ENCODE measurements at places on chromosomes 1 and 21.

DNA sequence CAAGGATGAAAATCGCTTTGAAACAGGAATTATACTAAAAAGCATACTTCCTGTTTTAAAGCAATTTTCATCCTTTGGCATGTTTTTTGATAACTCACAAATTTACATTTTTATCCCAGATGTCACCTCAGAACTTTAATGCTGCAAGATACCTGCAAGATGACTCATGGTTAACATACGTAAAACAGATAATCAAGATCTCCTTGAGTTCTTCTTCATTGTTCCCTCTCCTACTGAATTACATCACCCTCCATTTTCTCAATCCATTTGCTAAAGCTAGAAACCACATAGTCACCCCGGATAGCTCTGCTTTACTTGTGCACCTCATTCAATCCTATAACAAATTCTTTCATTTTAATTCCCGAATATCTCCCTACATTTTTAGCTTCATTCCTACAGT, 1114.2 kb downstream of the PLA2G4A start:
- no peak for DNase-seq

DNA sequence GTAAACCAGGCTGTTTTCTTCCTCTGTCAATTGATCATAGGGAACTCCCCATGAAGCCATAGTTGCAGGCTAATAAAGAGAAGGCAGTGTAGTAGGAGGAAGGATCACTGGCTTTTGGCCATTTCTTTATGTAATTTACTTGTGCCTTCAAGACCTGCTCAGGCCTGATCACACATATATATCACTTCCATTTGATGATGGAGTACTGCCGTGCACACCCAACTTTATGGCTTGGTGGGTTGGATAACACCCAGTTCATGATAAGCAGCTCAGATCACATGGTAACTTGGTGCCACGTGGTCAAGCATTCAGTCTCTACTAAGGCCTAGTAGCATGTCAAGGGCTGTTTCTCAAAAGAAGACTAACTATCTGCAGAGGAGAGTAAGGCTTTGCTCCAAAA, 4.1 kb downstream of the MROH9 start:
- no peak for DNase-seq

- DNase-seq, result no peak
Measured at GRCh38 chr21:22191581-22191980, 1193.4 kb downstream of the NCAM2 start.

DNA sequence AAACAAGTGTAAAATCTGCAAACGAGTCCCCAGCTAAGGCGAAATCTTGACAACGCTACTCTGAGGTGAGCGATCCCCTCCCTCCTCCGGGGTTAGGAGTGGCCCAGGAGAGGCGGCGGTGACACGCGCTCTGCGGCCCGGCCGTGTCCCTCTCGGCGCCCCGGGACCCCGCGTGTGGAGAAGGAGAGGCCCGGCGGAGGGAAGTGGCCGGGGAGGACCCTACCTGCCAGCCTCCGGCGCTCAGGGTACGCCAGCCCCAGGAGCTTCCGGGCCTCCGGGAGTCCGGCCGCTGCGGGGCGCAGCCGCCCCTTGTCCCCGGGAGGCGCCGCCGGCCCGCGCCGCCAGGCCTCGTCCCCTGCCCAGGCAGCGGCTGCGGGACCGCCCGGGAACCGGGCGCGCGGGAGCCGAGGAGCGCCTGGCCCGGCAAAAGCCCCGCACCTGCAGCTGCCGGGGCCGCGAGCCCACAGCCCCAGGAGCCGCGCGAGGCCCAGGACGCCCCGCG, 543 bp downstream of the ABCB10 start:
- DNase-seq, result no peak

DNA sequence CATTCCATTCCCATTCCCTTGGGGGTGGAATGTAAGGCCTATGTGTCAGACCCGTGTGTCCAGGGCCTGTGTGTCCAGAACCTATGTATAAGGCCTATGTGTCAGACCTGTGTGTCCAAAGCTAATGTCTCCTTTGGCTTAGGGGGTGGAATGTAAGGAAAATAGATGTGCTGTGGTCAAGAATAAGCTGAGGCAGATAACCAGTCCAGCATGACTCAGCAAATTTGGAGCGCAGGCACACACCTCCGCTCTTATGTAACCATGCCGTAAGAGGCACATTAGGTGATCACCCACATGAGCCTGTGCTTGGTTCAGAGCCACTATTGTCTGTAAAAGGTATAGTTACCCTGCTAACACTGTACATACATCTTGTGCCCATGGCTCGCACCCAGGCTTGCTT, 150.8 kb upstream of the SGIP1 start:
- peak; percentile 13 for DNase-seq

GRCh38 chr1:169466259-169467230, 19.2 kb downstream of the SLC19A2 start:
- peak; percentile 42 for DNase-seq

DNA sequence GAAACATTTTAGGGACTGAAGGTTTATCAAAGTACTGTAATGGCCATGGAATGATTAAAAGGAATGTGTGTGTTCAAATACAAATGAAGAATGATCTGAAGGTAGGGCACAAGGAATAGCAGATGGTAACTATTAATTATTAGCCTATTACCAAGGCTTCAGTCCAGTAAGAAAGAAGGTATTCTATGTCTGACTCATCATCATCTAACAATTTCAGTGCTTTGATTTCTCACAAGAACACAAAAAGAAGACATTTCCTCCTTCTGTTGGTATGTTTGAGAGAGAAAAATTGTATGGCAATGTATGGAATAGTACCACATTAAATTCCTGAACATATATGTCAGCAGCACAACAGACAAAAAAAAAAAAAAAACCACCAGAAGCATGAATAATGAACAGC, 57.5 kb downstream of the TYW3 start:
- DNase-seq, result no peak

DNA sequence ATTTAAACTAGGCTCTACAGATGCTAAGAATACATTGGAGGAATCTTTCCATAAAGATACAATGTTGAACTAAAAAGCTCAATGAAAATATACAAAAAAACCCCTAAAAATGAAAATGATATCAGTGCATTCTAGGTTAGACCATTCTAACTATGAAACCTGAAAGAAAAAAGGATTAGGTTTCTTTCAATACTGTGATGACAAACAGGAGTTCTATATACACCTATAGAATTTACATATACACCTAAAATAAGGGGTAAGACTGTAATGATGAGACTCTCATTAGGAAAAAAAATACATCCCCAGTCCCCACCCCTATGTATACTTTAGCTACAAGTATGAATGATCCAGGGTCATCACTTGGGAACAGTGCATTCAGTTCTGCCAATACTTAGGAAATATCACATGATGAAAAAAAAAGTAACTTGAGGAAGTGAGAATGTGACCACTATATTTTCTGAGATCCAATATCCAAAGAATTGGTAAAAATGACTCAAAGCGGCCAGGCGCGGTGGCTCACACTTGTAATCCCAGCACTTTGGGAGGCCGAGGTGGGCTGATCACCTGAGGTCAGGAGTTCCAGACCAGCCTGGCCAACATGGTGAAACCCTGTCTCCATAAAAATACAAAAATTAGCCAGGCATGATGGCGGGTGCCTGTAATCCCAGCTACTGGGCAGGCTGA, 26.3 kb downstream of the SELENOF start:
- DNase-seq, result no peak

- DNase-seq, result no peak
Measured at GRCh38 chr1:226453015-226453704, 45.3 kb upstream of the PARP1 start.

- peak; percentile 69 for DNase-seq
Measured at GRCh38 chr1:231841616-231842344, 215.2 kb downstream of the DISC1 start.

GRCh38 chr1:35587736-35588135, 14.6 kb downstream of the TFAP2E start:
- DNase-seq, result no peak

GRCh38 chr1:217620814-217621213, 10.1 kb downstream of the GPATCH2 start:
- DNase-seq, result no peak

GRCh38 chr1:67708606-67709005, 23.6 kb downstream of the GADD45A start:
- DNase-seq, result peak; percentile 86

DNA sequence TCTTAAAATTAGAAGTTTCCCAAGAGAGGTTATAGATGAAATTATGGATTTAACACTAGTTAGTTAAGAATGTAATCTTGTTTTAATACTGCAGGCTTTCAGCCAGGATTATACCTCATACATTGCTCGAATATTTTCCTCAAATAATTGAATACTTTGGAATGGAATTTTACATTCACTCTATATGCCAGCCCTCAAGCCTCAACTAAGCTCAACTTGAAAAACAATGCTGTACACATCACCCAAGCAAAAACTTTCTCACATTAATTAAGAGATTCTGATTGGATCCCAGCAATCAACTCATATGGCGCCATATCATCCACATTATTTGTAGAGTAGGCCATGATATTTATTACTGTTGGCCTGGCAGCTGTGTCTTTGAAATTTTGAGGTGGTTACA, 710.7 kb upstream of the ADAMTS5 start:
- no peak for DNase-seq

- no peak for DNase-seq
Measured at GRCh38 chr1:91857557-91858239, 28.3 kb downstream of the TGFBR3 start.

GRCh38 chr1:12666141-12666735, 22.4 kb downstream of the AADACL4 start:
- no peak for DNase-seq

- DNase-seq, result no peak
Measured at GRCh38 chr1:240506176-240506575, 105.8 kb downstream of the GREM2 start.

- peak; percentile 93 for DNase-seq
Measured at GRCh38 chr1:22831729-22832413, 121.2 kb downstream of the EPHB2 start.

GRCh38 chr1:46798810-46799209, at the start of gene CYP4B1:
Gene CYP4B1, plus strand, starts transcription at chr1:46799046. Its CDS starts 36 bp downstream, at chr1:46799082.
- no peak for DNase-seq

DNA sequence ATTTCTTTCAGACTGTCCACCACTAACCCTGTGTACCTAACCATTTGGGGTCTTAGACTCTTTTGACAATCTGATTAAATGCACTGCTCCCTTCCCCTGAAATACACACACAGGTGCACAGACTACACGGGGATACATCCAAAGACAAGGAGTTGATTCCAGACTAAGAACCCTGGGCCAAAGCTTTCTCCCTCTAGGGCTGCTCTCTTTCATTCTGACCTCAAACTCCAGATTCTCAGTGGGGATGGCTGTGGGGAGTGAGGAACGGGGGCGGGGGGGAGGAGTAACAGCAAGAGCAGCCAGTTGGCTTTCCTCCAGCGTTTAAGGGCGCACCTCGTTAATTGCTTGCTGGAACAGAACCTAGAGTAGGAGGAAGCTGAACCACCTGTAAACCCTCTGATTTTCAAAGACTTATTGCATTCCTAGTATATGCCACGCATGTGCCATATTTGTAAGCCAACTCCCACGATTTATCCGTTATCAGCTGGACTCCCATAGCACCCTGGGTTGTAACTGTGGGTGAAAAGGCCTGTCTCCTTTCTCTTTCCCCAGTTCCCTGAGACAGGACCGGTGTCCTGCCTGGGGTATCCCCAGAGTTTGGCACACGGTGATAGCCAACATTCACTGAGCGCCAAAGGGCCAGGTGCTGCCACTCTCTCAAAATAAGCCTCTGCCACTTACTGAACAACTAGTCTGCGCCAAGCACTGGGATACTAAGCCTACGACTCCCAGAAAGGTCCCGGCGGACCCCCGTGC, 920 bp downstream of the MTHFR start:
- DNase-seq, result peak; percentile 44

DNA sequence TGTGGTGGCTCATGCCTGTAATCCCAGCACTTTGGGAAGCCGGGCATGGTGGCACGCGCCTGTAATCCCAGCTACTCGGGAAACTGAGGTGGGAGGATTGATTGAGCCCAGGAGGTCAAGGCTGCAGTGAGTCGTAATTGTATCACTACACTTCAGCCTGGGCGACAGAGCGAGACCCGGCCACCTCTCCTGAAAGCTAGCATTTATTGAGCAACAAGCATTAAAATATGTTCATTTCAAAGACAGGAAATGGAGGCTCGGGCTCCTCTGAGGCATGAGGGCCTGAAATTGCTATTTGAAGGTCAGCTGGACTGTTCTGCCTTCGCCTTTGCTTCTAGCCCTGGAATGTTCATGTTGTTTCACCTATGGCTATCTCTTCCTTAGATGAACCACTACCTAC, 34.5 kb downstream of the SPATA21 start:
- no peak for DNase-seq

- DNase-seq, result no peak
Measured at GRCh38 chr1:6071219-6071618, 25.5 kb downstream of the KCNAB2 start.

DNA sequence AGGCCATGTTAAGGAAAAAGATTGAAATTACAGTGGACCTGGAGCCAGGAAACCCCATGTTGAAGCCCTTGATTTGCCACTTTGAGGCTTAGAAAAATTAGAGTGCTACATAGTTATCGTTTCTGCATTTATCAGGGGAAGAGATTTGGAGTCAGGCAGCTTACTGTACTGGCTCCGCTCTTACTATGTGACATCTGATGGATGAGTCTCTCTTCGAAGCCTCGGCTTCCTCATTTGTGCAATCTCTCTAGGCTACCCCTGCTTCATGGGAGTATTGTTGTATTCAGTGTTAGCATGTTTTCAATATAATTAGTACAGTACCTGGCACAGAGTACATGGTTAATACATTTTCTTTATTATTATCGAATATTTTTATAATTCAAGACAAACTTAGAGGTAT, 480.4 kb upstream of the USP24 start:
- no peak for DNase-seq

DNA sequence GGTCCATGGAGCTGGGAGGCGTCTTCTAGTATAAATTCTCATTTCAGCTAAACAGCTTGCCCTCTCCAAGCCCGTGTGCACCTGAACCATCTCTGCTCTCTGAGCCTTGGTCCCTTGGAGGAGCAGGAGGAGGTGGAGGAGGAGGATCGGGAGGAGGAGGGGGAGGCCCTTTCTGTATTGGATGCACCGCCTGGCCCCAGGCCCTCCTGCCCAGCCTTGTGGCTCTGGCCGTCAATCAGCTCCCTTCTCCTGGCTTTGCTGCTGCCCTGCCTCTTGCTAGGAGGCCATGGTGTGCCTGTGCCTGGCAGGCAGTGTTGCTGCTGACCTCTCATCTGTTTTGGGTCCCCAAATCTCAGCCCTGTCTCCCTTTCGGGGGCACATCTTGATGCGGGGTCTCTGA, 9.0 kb downstream of the COL18A1 start:
- DNase-seq, result no peak

DNA sequence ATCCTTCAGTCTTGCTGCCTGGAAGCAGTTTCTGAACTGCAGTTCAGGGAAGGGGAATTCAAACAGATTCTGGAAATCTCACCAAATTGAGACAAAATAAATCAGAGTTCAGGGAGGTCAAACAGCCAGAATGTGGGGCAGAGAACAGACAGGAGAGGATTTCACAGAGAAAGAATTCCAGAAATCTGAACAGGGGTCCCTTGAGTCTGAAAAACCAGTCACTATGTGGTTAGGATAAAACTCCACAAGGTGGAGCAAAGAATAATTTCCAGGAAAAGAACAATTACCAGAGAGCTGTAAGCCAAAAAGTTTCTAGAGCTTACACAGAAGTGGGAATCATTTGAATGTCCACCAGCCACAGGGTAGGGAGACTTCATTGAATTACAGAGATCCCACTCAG, 84.7 kb downstream of the URB2 start:
- peak; percentile 64 for DNase-seq

- no peak for DNase-seq
Measured at GRCh38 chr1:159370855-159371254, 61.1 kb upstream of the OR10J4 start.

- no peak for DNase-seq
Measured at GRCh38 chr1:40394491-40395172, 21.1 kb downstream of the SMAP2 start.

GRCh38 chr1:243496187-243496646, 240.4 kb downstream of the SDCCAG8 start:
- DNase-seq, result no peak

- no peak for DNase-seq
Measured at GRCh38 chr1:25760122-25760719, 39.8 kb upstream of the SELENON start.
